ENCODE measurements at places on chromosomes 7 and 10.

DNA sequence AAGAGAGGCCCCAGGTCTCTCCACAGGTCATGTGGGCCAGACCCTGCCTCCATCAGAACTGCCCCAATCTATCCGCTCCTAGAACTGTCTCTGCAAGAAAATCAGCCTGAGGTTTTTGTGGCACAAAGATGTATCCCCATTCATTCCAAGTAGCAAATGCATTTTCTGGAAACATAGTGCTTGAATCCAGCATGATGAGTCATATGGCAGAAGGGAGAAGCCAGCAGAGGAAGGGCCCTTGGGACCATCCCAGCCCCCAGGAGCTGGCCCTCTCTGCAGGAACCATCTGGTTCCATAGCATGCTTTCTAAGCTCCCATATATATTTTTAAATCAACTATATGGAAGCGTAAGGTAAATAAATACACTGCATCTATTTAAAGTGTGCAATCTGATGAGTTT lies 563.2 kb downstream of the GALNT17 start:
- DNase-seq, result no peak

GRCh38 chr7:22821702-22822485 lies 755 bp downstream of the TOMM7 start:
- DNase-seq, result no peak

GRCh38 chr7:10483671-10484070 lies 490.0 kb upstream of the PHF14 start:
- DNase-seq, result no peak

DNA sequence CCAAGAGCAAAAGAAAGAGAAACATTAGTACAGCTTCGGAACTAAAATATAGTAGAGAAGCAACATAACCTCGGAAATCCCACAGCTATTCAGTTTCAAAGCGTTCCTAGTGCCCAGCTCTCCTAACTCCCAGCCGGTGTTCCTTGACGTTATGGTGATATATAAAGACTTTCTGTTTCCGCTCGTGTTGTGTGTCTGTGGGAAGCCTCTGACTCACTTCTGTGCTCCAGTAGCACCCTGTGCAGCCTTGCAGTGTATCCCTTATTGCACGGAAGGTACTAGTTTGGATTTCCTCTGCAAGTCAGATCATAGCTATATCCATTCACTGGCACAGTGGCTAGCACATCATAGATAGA lies 535 bp downstream of the ASAH2B start:
- DNase-seq, result no peak

DNA sequence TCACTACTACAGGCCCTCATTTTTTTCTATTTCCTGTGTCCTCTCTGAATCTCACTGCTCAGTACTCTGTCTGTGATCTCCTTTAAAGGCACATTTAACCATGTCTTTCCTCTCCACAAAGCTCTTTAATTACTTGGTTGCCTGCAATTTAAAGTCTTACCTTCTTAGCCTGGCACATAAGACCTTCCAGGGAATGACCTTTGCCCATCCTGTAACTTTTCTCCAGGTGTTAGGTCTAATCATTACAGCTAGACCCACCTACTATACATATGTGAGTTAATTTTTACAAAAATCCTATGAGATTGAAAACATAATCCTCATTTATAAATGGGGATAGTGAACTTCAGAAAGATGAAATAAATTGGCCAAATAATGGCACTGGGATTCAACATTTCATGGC lies 244.1 kb upstream of the RHOBTB1 start:
- DNase-seq, result no peak

- DNase-seq, result no peak
These were observed 49.7 kb upstream of the HECTD2 start for GRCh38 chr10:91360461-91360860.

- DNase-seq, result no peak
These were observed 917.0 kb downstream of the CNTNAP2 start for GRCh38 chr7:147033641-147034040.

DNA sequence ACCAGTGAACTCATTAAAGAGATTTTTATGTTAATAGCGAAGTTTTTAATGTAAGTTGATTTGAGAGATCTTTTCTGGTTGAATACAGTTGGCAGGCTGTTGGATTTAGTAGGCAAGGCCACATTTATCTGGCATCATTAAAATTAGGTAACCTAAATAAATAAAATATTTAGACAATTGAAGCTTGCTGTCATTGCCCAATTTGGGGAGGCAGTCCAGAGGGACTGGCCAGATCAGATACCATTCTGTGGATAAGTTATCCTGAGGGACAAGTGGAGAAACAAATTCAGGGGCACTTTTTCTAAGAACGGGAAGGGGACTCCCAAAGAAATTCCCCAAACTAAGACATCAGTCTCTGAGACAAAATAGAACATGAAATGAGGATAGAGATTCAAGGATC lies 397.8 kb downstream of the GFRA1 start:
- DNase-seq, result no peak

DNA sequence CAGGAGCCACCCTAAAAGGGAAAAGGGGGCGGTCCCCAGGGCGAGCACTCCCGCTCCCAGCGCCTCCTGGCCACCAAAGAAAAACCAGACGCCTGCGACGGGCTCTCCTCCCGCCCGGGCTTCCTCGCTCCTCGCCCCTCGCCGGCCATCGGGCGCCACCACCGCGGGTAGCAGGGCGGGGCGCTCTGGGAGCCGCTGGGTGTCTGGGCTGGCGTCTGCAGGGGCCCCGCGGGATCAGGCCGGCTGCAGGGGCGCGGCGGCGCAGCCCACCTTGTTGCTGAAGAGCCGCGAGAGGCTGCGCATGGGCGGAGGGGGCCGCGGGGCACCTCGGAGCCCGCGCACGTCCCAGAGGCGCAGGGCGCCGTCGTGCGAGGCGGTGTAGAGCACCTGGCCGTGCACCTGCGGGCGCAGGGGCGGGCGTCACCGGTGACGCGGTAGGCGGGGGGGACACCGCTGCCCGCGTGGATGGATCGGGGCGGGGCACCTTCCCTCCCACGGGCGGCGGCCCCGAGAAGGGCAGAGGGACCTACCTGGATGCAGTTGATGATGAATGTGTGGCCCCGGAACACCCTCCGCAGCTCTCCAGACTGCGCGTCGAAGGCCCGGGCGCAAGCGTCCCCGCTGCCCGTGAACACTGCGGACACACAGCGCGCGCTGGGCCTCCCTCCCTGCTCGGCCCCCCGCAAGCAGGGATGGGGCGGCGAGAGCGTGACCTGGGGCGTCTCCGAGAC lies 28.3 kb downstream of the WDR86 start:
- no peak for DNase-seq

- no peak for DNase-seq
These were observed 8.9 kb upstream of the EMX2 start for GRCh38 chr10:117533507-117534281.

GRCh38 chr10:93412801-93413200 lies 69.3 kb downstream of the MYOF start:
- no peak for DNase-seq

DNA sequence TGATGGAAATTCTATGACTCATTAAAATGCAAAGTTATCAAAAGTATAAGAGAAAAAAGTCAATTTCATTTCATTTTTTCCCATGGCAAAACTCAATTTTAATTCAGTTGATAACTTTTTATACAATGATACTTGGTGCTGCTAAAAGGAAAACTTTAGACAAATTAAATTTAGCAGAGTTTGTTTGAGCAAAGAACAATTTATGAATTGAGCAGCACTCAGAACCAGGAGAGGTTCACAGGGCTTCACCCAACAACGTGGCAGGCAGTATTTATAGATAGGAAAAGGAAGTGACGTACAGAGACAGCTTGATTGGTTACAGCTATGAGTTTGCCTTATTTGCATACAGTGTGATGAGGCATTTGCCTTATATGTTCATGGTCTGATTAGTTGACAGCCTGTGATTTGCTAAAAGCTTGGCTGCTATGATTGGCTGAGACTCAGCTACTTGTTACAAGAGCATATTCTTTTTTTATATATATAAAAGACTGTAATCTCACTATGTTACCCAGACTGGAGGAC lies 157.2 kb upstream of the CELF2 start:
- no peak for DNase-seq

DNA sequence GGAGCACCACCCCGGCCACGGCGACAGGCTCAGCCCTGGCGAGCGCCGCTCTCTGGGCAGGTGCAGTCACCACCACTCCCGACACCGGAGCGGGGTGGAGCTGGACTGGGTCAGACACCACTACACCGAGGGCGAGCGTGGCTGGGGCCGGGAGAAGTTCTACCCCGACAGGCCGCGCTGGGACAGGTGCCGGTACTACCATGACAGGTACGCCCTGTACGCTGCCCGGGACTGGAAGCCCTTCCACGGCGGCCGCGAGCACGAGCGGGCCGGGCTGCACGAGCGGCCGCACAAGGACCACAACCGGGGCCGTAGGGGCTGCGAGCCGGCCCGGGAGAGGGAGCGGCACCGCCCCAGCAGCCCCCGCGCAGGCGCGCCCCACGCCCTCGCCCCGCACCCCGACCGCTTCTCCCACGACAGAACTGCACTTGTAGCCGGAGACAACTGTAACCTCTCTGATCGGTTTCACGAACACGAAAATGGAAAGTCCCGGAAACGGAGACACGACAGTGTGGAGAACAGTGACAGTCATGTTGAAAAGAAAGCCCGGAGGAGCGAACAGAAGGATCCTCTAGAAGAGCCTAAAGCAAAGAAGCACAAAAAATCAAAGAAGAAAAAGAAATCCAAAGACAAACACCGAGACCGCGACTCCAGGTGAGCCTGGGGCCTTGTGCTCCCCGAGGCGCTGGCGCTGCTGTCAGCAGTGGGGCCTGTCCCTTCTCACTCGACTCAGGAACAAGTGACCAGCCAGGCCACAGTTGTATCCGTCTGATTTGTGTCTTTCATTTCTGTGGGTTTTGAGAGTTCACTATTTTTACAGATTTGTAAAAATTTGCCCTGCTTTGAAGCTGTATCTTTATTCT lies 117.7 kb downstream of the CYTH3 start:
- no peak for DNase-seq

- no peak for DNase-seq
These were observed 98.2 kb downstream of the CCNY start for GRCh38 chr10:35434533-35434932.

DNA sequence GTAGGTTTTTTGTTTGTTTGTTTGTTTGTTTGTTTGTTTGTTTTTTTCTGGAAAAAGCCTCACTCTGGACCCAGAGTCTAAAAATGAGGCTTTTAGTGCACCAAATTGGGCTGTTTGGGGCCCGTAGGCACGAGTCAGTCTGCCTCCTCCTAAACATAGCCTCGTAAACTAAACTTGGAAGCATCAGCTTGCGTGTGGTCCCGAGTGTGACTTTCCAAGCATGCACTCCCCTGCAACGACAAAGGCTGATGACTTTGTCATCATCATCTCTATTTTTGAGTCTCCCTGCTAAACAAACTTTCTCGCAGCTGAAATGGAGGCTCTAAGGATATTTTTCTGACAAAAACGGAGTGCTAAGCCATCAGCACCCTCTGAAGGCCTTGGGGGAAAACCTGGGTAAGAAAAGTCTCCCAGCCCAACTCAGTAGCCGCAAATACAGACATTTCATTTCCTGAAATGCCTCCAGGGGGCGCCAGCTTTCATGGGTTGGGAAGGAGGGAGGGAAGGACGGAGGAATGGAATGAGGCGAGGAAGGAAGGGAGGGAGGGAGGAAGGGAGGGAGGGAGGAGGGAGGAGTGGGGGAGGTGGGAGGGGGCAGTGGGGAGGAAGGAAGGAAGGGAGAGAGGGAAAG lies 245.9 kb downstream of the KCNMA1 start:
- peak; percentile 67 for DNase-seq

All from liver (tissue), 10 donors.